Uterus (tissue), 4 donors: ENCODE measurements at places on chromosomes 7 and 10. TPM values are rescaled to one million over a fixed set of nuclear protein-coding genes. Genes with fewer than 3 reads are reported as not detected.

Gene HILPDA
- 41.5 TPM for total RNA-seq

Gene NEUROD6
- not detected for total RNA-seq

Gene SOSTDC1
- total RNA-seq: not detected

Gene KCNIP2
- 0.29 TPM for total RNA-seq

Gene GSAP
- total RNA-seq: 3.8 TPM

- DNase-seq: peak; percentile 91
Observed at GRCh38 chr10:76086761-76087639, 655.6 kb downstream of the LRMDA start.

DNA sequence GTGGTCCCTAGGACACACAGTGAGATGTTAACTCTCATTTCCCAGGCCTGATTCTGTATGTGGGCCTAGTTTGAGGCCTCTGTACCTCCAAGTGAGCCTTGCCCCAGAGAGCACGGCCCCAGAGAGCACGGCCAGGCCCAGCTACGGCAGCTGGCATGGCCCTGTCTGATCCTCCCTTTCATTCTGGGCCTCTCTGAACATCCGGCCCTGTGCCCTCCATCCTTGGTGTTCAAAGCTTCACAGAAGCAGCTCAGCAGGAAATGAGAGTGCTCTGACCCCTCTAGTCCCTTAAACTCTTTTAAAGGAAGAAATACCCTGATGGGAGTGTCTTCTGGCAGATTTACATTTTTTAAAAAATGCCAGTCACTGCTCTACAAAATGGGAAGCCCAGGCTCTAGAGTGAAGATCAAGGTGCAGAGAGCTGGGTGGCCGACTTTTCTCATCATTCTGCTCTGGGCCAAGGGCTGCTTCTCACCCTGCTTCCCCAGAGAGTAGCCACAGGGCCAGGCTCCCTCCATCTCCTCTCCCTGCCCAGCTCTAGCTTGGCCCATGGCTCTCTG is 171.9 kb downstream of the RPS24 start:
- no peak for DNase-seq

GRCh38 chr7:106054971-106055532 is 57.1 kb downstream of the SYPL1 start:
- DNase-seq: no peak

- no peak for DNase-seq
Observed at GRCh38 chr7:122864016-122864415, 22.2 kb downstream of the CADPS2 start.

DNA sequence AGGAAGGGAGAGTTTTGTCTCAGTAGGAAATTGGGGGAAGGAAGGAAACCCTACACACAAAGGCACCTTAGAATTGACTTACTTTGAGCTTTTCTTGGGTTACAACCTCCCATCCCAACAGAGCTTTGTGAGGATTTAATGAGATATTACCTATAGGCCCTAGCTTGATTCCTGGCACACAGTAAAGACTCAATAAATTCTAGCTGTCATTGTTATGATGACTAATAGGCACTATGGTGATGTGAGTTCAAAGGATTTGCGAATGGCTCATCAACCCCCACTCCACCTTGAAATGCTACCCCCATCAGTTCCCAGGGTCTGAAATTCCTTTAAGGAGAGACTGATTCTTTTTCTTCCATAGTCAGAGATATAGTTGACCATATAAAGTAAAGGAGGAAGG is 67.9 kb upstream of the SMNDC1 start:
- DNase-seq: no peak

DNA sequence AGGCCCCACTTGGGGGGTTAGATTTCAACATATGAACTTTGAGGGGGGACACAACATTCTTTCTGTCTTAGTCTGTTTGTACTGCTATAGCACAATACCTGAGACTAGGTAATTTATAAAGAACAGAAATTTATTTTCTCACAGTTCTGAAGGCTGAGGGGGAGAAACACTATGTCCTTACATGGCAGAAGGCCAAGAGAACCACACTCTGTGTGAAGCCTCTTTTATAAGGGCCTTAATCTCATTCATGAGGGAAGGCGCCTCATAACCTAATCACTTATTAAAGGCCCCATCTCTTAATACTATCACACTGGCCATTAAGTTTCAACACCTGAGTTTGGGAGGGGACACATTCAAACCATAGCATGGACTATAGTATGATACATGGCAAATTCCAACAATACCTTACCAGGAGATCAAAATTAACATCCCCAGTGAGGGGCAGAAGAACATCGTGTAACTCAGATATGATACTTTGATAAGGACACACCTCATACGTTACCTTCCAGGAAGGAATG is 9.3 kb upstream of the PDLIM1 start:
- no peak for DNase-seq

- DNase-seq: no peak
Observed at GRCh38 chr10:103564776-103565520, 71.4 kb downstream of the NEURL1 start.

DNA sequence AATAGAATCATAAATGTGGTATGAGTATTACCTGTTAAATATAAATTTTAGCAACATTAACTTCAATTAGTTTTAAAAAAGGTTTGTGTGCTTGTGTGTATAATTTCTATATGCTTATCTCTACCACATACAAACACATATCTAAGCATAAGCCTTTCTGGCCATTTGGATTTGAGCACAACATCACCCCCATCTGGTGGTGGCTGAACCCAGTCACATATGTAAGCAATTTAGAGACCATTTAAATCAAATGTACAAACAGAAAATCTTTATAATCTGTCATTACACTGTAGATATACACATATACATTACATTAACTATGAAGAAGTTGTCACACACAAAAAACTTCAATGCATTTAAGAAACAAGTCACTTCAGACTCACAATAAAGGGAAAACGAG is 31.7 kb downstream of the GPR22 start:
- DNase-seq: no peak

DNA sequence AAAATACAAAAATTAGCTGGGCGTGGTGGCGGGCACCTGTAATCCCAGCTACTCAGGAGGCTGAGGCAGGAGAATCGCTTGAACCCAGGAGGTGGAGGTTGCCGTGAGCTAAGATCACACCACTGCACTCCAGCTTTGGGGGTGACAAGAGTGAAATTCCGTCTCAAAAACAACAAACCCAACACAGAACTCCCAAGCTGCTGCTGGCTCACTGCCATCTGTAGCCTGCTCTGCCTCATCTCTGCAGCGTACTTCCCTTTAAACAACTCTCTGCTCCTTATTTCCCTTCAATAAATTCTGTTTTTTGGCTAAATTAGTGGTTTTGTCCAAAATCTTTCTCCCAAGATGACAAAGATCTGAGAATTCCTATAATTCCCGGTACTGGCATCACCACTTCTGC is 189.2 kb upstream of the GALNT17 start:
- no peak for DNase-seq

DNA sequence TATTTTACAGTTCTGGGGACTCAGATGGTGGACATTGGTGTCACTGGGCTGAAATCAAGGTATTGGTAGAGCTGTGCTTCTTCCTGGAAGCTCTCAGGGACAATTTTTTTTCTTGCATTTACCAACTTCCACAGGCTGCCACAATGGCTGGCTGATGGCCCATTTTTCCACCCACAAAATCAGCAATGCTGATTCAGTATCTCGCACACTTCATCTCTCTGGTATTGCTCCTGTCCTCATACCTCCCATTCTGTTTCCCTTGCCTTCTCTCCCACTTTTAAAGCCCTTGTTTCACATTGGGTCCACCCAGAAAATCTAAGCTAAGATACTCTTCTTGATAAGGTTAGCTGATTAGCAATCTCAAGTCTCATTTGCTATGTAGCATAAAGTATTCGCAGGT is 530.9 kb upstream of the POM121L12 start:
- DNase-seq: no peak

GRCh38 chr7:26550492-26550891 is 258.8 kb downstream of the SNX10 start:
- DNase-seq: no peak

GRCh38 chr7:128962899-128963298 is 25.2 kb downstream of the IRF5 start:
- DNase-seq: no peak

- no peak for DNase-seq
Observed at GRCh38 chr10:83122336-83122735, 1017.0 kb upstream of the GHITM start.

- no peak for DNase-seq
Observed at GRCh38 chr7:14228341-14228740, 238.9 kb upstream of the ETV1 start.
